ENCODE measurements at places on chromosomes 7 and 10.

- no peak for DNase-seq
Measured at GRCh38 chr10:80290474-80291220, 1.2 kb upstream of the MAT1A start.

DNA sequence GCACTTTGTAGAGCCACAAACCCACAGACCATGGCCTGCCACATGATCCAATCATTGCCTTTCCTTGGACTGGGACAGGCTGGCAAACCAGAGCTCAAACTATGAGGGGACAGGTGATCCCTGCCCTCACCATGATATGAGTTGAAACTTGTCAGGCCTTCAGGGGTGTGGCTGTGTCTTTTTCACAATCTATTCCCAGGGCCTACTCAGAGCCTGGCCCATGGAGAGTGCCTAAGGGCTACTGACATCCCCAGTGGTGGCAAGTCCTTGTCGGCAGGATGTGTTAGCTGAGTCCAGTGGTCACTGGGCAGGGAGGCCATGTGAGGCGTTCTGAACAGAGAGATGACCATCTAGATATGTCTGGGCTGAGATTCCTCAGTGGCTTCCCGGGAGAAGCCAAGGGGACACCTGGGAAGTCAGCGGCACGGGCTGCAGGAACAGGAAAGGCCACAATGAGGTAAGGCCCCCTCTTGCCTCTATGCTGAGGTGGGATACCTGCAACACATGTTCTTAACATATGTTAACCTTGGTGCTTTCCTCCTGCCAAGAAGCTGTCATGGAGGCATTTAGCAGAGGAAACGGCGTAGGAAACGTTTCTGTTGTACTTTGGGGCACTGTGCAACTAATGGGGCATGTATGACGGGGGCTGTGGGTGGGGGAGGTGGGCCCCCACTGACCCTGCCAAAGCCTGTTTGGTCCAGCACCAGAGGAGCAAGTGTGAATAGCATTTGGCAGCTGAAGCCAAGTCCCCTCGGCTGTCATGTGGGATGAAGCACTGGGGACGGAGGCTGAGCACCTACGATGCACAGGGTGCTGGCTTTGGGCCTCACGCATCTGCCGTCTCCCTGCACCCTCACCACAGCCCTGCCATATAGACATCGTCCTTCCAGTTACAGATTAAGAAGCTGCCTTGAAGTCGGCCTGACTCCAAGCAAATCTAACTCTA, 384.0 kb downstream of the RPS24 start:
- DNase-seq = no peak

GRCh38 chr7:26964156-26964808, 99.9 kb upstream of the SKAP2 start:
- no peak for DNase-seq

DNA sequence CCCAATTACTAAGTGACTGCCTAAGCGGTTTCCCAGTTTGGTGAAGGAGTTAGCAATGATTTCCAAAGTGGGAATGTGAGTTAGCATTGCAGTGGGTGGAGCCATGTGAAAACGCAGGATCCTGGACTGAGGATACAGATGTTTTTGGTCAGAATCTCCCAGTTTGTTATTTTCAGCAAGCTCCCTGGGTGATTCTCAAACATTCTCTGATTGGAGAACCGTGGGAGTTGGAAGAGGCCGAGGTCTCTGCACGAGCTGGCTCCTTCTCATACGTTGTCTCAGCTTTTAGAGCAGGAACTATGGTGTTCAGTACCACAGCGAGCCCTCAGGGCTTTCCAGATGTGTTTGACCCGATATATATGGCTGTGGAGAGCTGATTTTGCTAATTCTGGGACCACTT, 396.5 kb upstream of the NPVF start:
- no peak for DNase-seq

All from K562 (cell line).